ENCODE measurements at places on chromosomes 1 and 21.
A peak's percentile ranks its signal among the peaks of the same experiment; 100 is the strongest.

DNA sequence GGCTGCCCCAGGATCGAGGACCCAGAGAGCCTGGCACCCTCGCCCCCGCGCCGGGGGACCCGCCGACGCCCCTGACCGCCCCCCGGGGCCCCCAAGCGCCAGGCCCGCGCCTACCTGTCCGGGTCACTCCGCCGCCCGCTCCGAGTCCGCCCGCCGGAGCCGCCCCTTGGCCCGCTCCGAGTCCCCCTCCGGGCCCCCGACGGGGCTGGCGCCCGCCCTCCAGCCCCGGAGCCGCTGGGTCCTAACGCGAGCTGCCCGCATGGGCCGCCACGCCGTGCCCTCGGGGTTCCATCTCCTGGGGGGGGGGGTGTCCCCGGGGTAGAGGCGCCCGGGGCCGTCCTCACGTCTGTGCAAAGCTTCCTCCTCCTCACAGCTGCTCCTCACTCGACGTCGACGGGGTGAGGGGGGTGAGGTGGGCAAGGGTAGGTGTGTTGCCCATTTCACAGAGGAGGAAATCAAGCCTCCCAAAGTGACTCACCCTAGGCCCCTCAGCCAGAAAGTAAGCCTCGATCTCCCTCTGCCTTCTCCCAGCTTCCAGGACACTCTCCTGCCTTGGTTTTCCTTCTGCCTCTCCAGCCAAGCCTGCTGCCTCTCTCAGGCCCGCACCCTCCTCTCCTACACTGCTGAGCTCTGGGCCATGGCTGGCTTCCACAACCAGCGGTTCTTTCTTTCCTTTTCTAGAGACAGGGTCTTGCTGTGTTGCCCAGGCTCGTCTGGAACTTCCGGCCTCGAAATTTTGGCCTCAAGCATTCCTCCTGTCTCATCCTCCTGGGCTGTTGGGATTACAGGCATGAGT, at the start of gene MFAP2:
Gene MFAP2, minus strand, starts transcription at position 148 of the 796 bp plus-strand sequence. CDS start 2,347 bp downstream, outside the sequence.
- DNase-seq = no peak

- DNase-seq = no peak
Observed at GRCh38 chr1:201006450-201006849, 17.1 kb downstream of the KIF21B start.

DNA sequence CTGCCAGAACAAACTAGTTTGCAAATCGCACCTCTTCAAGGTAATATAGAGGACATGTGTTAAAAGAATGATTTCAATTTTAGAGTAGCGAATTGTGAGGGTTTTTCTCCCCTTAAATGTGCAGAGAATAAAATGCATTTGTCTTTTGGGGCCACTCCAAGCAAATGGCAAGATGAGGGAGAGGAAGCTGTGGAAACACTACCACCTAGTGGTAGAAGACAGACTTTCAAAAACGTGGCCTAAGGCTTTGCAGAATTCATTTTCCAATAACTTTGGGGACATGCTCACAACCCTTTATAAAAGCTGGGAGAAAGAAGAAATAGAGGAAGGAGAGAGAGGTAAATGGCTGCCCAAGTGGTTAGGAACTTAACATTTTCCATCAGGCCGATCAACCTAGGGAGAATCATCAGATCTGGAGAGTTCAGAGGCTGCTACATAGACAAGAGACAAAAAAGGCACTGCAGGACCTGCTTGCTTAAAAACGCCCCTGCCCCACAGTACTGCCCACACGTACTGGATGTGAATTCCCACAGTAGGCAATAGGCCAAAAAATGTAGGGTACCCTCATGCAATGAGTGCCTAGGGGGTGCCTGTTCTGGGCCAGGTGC, 15.7 kb upstream of the RCAN1 start:
- no peak for DNase-seq

DNA sequence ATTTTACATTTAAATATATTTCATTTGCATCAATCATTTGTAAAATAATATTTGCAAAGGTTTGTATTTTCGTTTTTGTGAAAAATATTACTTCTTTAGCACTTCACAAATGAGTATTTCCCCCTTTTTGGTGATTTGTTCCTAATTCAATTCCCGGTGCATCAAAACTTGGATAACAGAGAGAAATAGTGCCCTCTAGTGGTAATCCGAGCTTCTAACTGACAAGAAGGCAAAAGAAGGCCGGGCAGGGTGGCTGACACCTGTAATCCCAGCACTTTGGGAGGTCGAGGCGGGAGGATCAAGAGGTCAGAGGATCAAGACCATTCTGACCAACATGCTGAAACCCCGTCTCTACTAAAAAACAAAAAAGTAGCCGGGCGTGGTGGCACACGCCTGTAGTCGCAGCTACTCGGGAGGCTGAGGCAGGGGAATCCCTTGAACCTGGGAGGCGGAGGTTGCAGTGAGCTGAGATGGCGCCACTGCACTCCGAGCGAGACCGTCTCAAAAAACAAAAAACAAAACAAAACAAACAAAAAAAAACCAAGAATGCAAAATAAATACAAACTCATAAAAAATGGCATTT, 137.7 kb downstream of the COL11A1 start:
- DNase-seq = no peak

- no peak for DNase-seq
Observed at GRCh38 chr1:167455786-167456446, 62.4 kb downstream of the CD247 start.

DNA sequence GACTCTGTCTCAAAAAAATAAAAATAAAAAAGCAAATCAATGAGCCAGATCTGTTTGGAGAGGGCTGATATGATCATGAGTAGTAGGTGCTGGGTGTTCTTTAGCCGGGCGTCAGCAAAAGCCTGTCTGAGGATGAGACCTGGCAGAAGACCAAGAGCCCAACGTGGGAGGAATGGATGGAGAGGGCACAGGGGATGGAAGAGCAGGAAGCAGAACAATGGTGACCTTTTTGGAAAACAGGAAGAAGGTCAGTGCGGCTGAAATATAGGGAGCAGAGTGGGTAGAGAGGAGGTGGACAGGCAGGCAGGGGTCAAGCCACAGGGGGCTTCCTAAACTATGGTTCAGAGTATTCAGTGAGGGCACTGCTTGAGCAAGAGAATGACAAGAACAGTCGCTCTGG, 30.9 kb downstream of the VWA5B1 start:
- DNase-seq = no peak

- peak; percentile 47 for DNase-seq
Observed at GRCh38 chr1:156502894-156503697, 2.5 kb upstream of the MEF2D start.

GRCh38 chr21:36538761-36539160, 58.8 kb upstream of the CLDN14 start:
- no peak for DNase-seq

GRCh38 chr1:61138305-61138704, 55.9 kb downstream of the NFIA start:
- DNase-seq = no peak

GRCh38 chr1:42936309-42937078, 22.2 kb downstream of the SLC2A1 start:
- no peak for DNase-seq

DNA sequence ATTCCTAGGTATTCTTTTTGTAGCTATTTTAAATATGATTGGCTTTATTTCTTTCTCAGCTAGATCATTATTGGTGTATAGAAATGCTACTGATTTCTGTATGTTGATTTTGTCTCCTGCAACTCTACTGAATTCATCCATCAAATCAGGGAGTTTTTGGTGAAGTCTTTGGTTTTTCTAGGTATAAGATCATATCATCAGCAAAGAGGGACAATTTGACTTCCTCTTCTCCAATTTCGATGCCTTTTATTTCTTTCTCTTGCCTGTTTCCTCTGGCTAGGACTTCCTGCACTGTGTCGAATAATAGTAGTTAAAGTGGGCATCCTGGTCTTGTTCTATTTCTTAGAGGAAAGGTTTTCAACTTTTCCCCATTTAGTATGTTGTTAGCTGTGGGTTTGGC, 27.5 kb upstream of the PRKACB start:
- DNase-seq = no peak

DNA sequence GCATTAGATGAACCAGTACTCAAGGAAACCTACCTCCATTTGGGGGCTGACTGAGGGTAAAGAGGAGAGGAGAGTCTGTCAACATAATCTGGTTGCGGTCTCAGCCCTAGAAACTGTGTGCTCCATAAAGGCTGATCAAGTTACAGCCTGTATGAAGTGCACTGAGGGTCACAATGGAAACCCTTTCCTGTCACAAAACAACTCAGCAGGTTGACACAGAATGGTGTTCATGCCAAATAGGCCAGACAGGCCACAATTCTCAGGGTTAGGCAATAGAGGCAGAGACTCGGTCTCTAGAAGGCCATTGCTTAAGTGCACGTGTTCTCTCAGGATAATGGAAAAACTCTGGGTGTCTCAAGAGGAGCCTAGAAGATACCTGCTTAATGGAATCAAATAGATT, 4.1 kb upstream of the ANKRD35 start:
- no peak for DNase-seq

DNA sequence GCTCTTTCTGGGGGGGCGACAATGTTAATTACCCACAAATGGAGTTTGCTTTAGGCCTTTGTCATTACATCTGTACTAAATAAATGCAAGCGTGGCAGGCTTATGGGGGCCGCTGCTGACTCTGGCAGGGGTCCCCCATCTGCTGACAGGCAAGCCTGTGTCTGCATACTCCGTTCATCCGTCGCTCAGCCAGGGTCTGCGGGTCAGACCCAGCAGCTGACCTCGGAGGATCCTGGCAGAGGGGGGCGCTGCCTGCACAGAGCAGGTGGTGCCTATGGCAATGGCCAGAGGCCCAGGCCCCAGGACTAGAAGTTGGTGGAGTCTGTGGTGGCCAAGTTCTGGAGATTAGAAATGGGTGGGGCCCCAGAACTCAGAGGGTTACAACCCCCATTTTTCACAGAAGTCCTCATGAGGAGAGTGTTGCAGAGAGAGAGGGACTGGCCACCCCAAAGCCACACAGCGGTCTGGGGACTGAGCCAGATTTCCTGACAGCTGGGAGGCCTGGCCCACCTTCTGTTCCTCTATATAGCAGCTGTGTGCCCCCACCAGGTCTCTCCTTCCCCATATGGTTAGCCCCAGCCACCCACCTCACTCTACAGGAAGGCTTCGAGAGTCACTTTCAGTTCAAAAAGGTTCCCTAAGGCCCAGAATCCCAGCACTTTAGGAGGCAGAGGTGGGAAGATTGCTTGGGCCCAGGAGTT, 31.0 kb downstream of the TTC39A start:
- no peak for DNase-seq

DNA sequence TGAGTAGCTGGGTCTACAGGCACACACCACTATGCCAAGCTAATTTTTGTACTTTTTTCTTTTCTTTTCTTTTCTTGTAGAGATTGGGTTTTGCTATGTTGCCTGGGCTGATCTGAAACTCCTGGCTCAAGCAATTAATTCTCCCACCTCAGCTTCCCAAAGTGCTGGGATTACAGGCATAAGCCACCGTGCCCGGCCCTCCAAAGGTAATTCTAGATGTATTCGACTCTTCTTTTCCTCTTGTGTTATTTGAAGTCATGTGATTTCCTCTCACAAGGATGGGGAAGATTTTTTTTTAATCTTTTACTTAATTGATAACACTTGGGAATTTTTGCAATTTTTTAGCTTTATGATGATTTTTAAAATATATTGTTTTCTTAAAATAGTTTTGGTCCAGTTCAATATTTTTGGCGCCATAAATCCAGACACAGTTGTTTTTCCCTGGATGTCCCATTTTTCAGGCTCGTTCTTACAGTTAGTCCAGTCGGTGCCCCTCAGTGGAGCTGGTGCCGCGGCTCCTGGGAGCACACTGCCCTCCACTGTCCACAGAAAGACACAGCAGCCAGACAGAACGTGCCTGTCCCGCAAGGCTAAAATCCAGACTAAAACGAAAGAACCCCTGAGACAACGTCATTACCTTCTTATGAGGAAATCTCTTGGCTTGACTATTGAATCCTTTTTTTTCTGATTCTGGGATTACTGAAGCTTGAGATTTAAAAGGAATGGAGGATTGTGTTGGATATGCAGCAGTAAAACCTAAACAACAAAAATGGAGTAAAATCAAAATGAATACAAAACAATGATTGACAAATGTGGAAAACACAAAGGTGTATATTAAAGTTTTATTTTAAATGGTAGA, 22.4 kb downstream of the STPG1 start:
- DNase-seq = peak; percentile 9

DNA sequence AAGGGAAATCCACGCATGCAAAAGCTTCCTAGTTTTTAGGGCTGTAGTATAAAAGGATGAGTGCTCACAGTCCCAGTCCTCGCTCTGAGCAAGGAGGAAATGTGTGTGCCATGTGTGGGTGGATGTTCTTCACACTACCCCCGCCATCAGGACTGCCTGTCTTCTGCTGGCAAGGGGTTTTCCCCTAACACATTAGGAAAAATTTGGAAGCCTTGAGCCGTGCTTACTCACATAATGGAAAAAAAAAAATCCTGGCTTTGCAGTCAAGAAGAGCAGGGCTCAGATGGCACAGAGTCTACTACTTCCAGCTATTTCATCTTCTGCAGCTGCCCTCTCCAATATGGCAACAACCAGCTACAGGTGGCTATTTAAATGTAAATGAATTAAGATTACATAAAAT, 363.1 kb downstream of the PLPP3 start:
- no peak for DNase-seq

- no peak for DNase-seq
Observed at GRCh38 chr1:171754353-171754705, 12.5 kb upstream of the VAMP4 start.

DNA sequence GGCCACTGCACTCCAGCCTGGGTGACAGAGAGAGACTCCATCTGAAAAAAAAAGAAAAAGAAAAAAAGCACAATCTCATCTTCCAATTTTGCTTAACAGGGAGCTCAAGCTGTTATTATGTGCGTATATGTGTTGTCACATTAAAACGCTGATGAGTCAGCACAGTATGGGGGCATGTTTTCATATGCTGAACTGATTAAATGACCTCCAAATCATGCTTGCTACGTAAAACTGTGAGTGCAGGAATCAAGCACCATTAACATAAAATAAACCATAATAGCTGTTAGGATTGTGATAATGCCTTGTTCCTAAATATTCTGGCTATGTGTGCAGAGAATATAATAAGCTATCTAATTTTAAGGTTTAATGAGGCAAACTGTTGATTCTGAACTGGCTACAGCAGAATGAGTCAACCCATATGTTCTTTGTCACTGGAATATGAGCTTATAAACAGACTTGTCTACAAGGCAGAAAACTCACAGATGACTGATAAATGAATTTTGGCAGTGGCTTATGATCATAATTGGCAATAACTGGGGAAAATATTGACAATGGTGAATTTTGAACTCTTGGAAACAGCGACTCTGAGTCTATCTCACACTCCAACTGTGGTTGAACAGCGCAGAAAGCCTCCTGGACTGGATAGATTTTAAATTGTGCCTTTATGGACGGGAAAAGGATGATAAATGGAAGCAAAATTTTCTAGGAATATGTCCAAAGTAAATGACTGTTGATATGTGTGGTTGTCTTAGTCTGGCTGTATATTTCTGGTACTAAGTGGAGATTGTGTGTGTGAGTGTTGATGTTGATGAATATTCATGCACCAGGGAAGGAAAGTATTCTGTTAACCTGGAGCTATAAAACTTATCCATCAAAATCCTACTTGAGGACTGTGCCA, 75.5 kb downstream of the VCAM1 start:
- no peak for DNase-seq

DNA sequence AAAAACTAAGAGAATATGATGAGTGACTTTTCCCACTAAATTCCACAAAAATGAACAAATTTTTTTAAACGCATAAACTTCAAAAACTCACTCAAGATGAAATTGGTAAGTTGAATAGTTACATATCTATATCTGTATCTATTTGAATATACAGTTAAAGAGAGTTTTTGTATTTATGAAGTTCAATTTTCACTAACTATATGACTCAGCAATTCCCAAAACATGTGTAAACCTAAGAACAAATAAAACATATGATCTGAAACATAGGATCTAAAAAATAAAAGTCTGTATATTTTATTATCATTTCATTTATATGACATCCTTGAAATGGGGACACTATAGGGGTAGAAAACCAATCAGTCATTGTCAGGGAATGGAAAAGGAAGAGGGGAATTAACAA, 105.7 kb upstream of the SNX7 start:
- DNase-seq = no peak
